NCI-H460 (cell line): ENCODE measurements at places on chromosomes 16 and 17. TPM values are rescaled to one million over a fixed set of nuclear protein-coding genes. Genes with fewer than 3 reads are reported as not detected.

The PSMC3IP gene
- total RNA-seq = 15.0 and 17.1 TPM in 2 replicates

DNA sequence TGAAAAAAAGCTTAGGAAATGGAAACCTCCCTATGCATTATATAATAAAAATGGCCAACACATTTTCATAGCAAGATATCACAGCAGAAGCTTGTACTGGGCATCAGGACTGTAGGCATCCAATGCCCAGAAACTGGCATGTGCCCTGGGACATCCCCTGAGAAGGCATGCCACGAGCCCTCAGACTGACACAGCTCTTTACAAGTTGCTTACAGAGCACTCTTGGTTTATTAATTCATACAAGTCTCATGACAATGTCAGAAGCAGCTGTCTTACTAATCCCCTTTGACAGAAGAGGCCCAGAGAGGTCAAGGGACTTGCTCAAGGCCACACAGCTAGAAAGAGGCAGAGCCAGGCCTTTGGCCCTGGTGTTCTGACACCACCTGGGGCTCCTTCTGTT lies 5.6 kb upstream of the CCL2 start:
- no peak for DNase-seq

DNA sequence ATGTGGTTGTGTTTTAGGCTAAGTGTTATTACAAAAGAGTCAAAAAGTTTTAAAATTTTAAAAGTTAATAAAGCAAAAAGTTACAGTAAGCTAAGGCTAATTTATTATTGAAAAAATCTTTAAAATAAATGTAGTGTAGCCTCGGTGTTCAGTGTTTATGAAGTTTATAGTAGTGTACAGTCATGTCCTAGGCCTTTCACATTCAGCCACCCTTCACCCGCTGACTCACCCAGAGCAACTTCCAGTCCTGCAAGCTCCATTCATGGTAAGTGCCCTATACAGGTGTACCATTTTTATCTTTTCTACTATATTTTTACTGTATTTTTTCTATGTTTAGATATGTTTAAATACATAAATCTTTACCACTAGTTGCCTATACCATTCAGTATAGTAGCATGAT lies 98.5 kb upstream of the RPRML start:
- no peak for DNase-seq

GRCh38 chr16:53501216-53501859 lies 1.7 kb downstream of the AKTIP start:
- DNase-seq = no peak

- no peak for DNase-seq
Measured at GRCh38 chr17:77354670-77355455, 214.1 kb downstream of the SEC14L1 start.

The PPP1R27 gene
- total RNA-seq = not detected in 2 replicates

DNA sequence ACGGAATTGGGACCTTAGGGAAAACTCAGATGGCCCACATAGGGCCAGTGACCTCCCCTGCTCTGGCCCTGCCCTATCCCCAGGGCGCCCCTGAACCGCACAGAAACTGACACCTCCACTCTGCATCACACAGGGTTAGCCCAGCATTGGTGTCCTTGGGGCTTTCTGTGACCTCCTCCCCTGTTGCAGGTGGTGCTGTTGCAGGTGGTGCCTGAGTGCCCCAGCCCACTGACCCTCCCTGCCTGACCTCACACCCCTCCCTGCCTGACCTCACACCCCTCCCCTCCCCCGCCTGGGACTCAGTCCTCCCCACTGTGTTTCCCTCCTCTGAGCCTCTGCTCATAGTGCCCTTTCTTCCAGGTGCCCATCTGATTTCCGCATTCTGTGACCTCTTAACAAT lies 21.4 kb downstream of the TNFRSF13B start:
- no peak for DNase-seq

The MLLT6 gene
- 39.0 and 39.3 TPM in 2 replicates for total RNA-seq

- DNase-seq = no peak
Measured at GRCh38 chr17:43143201-43143600, 18.0 kb upstream of the BRCA1 start.

The ST6GALNAC1 gene
- not detected in 2 replicates for total RNA-seq

The KLHL11 gene
- total RNA-seq = 21.1 and 29.2 TPM in 2 replicates

DNA sequence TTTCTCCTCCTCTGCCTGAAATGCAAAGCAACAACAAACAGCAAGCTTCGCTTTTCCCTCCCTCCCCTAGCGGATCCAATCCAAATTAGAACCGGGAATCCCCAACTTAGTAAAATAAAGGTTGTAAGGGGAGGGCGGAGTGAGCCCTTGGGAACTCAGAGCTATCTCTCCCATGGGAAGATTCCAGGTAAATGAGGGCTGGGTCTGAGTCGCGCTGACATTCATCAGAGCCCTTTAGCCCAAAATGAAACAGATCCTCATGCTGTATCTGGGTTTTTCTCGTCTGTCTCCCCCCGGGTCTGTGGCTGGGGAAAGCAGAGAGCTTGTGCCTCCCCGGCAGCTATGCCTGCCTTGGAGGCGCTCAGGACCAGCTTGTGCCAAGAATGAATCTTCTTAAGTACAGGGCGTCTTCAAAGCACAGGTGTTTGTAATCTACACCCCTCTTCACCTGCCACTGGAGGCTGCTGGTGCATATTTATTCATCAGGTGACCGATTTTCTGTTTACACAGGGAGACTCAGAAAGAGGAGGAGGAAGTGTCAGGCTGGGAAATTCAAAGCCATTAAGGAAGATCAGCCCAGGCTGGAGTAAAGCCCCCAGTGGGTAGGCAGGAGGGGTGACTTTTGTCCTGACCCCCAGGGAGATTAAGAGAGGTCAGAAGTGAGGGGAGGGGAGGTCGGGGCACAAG lies 55.0 kb upstream of the GSE1 start:
- no peak for DNase-seq

- no peak for DNase-seq
Measured at GRCh38 chr17:27563532-27563931, 67.5 kb upstream of the LGALS9 start.

The SRP68 gene
- total RNA-seq = 31.7 and 34.9 TPM in 2 replicates

DNA sequence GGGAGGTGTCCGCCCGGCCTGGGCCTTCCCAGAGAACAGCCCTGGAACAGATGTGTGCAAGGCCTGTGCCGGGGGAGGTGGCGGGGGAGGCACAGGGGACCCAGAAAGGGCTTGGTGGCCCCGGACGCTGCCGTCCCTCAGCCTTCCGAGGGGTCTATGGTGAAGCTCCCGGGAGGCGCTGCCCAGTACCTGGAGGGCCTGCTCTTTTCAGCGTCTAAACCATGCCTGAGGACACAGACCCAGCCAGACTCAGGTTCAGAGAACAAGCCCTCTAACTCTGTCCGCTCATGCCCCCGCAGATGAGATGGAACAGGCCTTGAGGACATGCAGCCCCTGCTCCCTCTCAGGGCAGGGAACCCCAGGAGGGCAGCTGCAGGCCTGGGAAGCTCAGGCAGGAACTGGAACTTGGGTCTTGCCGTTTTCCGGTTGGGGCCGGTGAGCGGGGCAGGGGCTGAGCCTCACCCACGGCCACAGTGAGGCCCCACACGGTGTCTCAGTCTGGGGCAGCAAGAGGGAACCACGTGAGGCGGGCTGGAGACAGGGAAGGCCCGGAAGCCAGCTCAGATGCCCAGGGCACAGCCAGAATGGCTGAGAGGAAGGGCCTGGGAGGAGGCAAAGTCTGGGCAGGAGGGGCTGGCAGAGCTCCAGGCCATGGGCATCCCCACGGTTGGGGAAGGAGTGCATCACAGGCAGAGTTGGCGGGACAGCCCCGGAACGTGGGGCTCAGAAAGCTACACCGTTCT lies 12.5 kb downstream of the SLC16A3 start:
- no peak for DNase-seq

The EFCAB3 gene
- not detected in 2 replicates for total RNA-seq

DNA sequence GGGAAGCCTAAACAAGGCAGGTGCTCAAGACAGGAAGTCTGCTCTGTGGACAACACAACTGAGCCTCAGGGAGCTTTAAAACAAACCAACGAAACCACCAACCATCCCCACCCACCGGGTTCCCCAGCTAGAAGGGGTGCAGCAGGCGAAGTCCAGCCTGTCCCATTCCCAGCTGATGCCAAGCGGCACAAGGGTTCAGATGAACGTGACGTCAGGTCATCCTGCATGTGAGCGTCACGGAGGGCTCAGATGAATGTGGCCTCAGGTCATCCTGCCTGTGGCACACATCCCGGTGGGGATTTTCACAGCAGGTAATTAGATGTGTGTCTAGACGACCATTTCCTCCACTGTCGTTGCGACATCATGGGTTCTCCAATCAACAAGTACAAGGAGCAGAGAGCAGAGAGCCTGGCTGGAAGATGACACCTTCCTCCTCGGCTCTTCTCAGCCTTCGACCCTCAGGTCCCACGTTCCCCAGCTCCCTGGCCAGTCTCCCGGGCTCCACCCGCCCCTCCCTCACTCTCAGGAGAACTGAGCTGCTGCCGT lies 246.5 kb downstream of the FOXL1 start:
- peak; percentile 83 for DNase-seq

DNA sequence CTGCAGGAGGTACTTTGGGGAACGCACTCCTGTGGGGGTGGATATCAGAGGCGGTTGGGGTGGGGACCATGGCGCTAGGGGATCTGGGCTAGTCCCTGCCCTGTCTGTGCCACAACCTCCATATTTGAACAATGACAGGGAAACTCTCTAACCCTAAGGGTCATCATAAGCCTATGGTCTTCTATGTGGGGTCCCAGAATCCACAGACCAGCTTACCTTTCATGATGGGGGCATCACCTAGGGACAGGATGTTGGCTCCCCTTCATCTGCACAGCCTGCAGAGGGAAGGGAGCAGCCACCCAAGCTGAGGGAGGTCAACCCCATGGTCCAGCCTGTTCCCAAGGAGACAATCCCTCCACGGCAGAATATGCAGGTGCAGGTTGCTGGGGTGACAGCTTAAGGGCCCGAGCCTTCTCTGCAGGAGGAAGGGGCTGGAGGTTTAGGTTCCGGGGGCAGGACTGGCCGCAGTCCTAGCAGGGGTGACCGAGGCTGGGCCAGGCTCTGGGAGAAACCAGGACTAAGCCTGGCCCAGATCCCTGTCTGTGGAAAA lies 1.7 kb downstream of the ORAI3 start:
- DNase-seq = no peak

GRCh38 chr17:285751-286422 lies 66.7 kb downstream of the RPH3AL start:
- no peak for DNase-seq

GRCh38 chr17:78130090-78130436 lies 508 bp upstream of the TMC8 start:
- no peak for DNase-seq

The PIRT gene
- not detected in 2 replicates for total RNA-seq

The ZG16B gene
- 13.8 and 18.7 TPM in 2 replicates for total RNA-seq

GRCh38 chr16:86202267-86202666 lies 303.3 kb downstream of the IRF8 start:
- DNase-seq = no peak

- no peak for DNase-seq
Measured at GRCh38 chr17:71883845-71884244, 237.0 kb upstream of the SOX9 start.

GRCh38 chr17:74466828-74467184 lies 372 bp downstream of the CD300A start:
- DNase-seq = no peak

DNA sequence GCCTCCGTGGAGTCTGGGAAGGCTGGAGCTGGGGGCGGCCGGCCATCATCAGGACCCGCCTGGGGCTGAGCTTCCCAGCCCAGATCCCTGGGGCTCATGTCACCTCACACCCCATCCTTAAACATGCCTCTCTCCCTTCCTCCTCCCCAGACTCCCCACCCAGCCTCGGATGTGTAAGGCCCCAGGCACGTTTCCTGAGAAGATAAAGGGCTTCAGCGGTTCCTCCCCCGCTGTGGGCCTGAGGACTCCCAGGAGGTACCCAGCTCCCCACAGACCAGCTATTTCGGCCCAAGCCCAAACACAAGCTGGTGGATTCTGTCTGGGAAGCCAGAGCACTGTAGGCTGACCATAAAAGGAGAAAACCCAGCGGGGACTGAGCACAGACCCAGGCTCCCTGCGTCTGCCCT lies 49.2 kb downstream of the MYH11 start:
- no peak for DNase-seq

- no peak for DNase-seq
Measured at GRCh38 chr17:38324141-38324697, 19.5 kb downstream of the GPR179 start.

DNA sequence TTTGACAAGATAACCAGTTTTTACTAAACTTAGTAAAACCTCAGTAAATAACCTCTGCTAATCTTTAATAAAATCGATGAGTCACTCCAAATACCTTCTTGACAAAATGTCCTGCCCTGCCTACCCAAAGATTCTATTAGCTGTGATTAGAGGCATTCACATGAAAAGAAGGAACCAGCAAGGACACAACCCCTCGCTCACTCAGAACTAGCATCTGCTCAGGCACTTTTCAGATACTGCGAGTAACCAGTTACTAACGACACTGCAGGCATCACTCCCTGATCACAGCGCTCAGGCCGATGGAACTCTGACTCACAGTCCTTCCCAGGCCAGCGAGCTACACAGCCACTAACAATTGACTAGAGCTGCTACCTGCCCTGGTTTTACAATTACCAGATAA lies 24.3 kb downstream of the PELP1 start:
- no peak for DNase-seq

DNA sequence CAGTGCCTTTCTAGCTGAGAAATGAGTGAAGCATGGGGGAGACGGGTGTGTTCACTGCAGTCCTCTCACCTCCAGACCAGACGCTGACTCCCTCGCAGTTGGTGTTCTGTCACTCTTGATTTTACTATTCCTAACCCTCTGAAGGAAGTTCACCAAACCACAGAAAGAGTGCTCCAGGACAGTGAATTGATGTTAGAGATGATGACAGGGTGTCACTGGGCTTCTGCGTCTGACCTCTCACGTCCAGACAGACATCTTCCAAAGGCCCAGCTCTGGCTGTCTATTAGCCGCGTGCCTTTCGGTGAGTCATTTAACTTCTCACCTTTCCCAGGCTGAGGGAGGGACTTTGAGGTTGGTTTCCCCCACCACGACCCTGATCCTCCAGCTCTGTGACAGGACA lies 8.2 kb downstream of the CRAMP1 start:
- no peak for DNase-seq

GRCh38 chr16:7378024-7378695 lies 45.5 kb downstream of the RBFOX1 start:
- DNase-seq = no peak

The NPB gene
- 0.05 TPM in 1 of 2 replicates, not detected in the other for total RNA-seq

GRCh38 chr16:79170555-79171246 lies 429.8 kb downstream of the MAF start:
- no peak for DNase-seq

DNA sequence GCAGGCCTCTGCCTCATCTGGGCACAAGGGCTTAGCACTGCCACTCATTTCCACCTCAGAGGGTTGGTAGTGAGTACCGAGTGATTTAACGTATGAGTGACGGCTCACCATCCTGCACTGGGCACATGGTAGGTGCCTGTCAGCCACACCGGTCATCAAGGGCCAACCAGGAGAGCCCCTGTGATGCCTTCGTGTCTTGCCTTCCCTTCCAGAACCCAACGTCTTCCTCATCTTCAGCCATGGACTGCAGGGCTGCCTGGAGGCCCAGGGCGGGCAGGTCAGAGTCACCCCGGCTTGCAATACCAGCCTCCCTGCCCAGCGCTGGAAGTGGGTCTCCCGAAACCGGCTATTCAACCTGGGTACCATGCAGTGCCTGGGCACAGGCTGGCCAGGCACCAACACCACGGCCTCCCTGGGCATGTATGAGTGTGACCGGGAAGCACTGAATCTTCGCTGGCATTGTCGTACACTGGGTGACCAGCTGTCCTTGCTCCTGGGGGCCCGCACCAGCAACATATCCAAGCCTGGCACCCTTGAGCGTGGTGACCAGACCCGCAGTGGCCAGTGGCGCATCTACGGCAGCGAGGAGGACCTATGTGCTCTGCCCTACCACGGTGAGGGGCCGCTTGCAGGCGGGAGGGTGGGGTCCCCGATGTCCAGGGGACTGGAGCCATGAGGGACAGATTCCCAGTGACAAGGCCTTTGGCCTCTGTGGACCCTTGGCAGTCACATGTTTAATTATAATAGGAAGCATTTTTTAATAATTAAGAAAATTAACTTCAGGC lies 37.1 kb downstream of the MRC2 start:
- DNase-seq = no peak
